KBM-7 (cell line): ENCODE measurements at places on chromosomes 1 and 21.

DNA sequence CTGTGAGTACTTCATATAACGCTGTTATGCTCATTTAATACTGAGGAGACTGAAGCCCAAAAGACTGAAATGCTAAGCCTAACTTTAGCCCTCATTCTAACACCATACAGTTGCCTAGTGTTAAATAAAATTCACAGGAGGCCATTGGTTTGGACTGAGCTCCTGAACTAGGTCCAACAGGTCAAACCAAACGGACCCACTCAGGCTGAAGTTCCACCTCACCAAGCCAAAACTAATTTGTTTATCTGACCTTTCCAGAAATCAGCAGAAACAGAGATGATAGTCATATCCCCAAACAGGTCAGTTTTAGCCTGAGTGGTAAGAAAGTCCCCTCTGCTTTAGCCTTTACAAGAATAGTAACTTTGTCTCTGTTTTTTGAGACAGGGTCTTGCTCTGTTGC, 311.3 kb upstream of the ZP4 start:
- no peak for DNase-seq

- DNase-seq: peak; percentile 75
Observed at GRCh38 chr1:117664314-117664713, 58.5 kb downstream of the TENT5C start.

- no peak for DNase-seq
Observed at GRCh38 chr1:54742282-54742681, 22.0 kb downstream of the PARS2 start.

GRCh38 chr1:231581859-231582258, 44.7 kb upstream of the DISC1 start:
- no peak for DNase-seq

DNA sequence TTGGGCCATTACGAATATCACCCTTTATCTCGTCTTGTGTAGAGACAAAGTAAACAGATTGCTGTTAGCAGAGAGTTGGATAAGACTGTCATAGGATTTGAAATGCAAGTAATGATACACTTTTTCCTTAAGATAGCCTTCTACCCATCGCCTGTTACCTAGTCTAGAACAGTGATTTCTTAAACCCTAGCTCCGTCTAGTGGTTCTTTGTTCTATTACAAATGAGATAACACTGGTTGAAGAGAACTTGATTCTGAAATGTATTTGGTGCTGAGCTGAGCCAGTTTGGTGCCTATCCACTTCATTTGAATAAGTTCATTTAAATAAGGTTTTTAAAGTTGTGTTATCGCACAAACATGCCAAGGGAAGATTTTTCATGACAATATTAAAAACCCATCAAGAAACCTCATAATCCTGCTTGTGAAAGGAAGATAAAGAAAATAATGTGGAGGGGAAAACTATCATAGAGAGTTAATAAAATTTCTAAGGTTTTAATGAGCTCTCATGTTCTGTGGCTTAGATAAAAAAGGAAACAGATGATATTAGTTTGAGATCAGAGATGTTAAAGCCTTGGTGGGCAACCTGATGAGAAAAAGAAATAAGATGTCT, 1.5 kb upstream of the KCNH1 start:
- peak; percentile 53 for DNase-seq

DNA sequence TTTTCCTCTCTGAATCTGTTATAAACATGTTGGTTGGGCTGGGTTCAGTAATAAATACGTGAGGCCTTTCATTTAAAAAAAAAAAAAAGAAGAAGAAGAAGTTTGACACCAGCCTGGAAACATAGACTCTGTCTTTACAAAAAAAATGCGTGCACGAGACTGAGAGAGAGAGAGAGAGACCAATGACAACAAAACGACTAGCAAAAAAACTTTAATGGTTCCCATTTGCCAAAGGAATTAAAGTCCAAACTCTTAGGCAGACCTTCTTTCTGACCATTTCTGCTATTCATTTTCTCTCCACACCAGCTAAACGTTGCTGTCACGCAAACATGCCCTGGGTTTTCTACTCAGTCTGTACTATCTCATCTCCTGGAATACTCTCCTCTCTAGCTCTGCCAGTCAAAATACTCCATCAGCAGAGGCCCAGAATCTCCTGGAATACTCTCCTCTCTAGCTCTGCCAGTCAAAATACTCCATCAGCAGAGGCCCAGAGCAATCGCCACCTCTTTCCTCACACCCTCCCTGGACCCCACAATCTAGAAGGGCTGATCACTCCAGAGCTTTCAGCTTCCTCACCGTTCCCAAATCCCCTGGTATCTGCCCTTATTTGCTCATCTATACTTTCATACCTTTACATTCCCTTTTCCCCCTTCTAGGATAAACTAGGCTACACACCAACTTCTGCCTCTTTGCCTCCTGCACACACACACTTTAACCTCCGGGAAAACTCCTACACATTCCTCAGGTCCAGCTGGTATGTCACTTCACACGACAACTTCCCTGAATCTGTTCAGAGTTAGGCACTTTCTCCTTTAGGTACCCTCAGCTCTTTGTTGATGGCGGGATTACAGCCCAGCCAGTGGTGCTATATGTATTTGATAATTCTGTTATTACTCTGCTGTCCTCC, 100.0 kb downstream of the CDC7 start:
- no peak for DNase-seq

GRCh38 chr1:101592845-101593244, 356.0 kb downstream of the S1PR1 start:
- no peak for DNase-seq

DNA sequence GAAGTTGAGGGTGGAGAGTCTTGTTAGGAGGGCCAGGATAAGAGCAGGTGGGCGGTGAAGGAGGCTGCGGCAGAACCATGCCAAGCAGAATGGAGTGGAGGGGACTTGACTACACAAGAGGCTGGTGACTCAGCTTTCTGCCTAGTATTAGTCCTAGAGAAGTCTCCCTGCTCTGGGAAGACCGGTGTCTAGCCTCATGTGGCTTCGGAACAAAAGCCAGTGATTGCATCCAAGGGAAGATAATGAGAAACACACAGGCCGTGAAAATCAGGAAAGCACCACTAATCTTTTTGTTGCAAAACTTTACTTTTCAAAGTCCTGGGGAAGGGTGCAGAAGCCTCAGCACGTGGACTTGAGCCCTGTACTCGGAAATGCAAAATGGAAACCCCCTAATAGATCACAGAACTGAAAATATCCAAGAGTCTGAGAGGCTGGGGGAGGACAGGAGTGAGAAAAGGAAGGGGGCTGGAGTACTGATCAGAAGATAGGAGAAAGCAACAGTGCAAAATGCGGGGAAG, 31.4 kb downstream of the DDR2 start:
- DNase-seq: no peak

DNA sequence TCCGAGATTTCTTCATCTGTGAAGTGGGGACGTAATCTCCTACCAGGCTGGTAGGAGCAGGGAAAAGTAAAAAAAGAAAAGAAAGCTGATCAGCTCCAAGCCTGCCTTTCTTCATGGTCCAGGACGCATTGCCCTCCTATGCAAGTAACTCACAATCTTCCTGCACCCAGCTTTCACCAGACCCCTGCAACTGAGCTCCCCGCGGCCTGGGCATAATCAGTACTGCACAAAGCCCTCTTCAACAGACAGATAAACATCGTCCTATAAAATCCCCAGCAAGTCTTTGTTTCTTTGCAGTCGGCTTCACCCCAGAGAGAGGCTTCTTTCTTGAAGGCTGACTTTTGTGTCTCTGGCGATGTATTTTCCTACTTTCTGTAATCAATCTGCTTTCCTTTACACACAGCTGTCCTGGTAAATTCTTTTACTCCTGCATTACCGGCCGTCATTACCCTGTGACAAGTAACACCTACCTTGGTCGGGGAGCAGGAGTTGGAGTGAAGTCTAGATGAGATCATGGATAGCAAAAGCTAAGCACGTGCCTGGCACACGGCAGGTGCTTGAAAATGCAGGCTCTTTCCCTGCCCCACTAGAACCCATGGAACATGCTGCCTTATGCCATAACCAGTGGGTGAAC, 8.3 kb downstream of the PADI1 start:
- no peak for DNase-seq

- no peak for DNase-seq
Observed at GRCh38 chr1:241603731-241604245, 36.4 kb downstream of the CHML start.

DNA sequence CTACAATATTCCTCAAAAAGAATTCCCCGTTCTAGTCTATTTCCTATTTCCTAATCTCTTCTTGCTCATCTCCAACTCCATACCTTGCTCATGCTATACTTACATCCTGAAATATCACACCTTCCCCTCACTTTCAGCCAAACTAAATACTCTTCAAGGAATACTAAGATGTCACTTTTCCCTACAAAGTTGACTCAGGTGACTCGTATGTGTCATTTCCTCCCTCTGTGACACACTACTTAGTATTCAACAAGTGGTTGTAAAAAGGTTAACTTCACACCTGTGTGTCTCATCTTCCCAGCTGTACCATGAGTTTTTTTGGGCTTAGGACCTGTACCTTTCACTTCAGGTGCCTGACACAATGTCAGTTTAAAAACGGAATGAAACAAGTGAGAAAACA, 81.9 kb upstream of the LBR start:
- DNase-seq: no peak

DNA sequence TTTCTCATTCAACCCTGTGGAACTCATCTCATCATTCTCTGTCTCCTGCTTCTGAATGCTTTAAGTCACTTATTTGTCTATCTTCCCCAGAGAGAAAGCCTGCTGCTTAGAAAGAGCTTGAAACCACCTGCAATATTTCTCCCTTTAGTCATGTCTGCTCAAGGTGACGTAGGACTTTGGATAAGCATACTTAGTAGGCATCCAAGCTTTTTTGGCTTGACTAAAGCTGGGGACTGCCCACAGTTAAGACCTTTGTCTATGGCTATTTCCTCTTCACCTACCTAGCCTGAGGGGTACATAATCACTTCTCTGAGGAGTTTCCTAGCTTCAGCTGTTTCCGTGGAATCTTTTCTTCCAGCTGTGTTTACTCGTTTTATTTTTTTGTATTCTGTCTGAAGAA, 665.8 kb upstream of the CAMK1G start:
- no peak for DNase-seq

GRCh38 chr1:188668083-188668482, 1809.6 kb downstream of the BRINP3 start:
- DNase-seq: no peak

DNA sequence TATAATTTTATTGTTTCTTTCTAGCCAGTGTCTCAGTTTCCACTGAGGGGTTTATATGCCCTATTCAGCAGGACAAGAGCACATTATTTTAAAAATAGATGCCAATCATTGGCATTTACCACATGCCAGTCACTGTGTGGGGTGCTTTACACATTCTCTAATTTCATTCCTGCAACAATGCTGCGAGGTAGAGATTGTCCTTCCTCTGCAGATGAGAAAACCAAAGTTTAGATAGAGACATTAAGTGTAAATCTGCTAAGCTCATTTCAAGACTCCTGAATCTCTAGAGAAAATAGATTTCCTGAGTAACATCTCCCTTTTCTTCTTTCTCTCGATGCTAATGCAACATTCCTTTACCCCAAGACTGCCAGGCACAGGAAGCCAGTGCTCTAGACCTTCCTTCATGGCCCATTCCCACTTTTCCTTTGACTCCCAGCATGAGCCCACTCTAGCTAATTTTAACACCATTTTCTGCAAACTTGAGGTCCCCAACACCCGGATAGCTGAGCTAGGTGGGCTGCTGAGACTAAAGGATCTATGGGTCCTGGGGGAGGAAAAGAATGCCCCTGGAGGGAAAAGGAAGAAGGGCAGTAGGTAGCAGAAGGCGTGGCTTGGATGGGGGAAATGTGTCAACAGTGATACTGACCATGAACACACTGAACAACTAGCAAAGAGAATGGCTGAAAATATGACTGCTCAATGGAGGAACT, 50.0 kb downstream of the SH3GLB1 start:
- DNase-seq: no peak

- no peak for DNase-seq
Observed at GRCh38 chr1:27267153-27267552, 32.7 kb downstream of the WDTC1 start.

- DNase-seq: no peak
Observed at GRCh38 chr1:235391874-235392273, 24.6 kb downstream of the TBCE start.

GRCh38 chr21:42495765-42496119, 282 bp downstream of the RSPH1 start:
- no peak for DNase-seq

GRCh38 chr1:17984583-17984982, 123.0 kb upstream of the IGSF21 start:
- peak; percentile 27 for DNase-seq

- DNase-seq: peak; percentile 70
Observed at GRCh38 chr1:43274125-43274803, 4.5 kb downstream of the TMEM125 start.

GRCh38 chr21:26798856-26799751, 46.1 kb downstream of the ADAMTS1 start:
- DNase-seq: no peak

GRCh38 chr1:110347182-110347893, 8.2 kb downstream of the RBM15 start:
- no peak for DNase-seq

- DNase-seq: peak; percentile 35
Observed at GRCh38 chr1:179599623-179600249, 8.1 kb downstream of the TDRD5 start.

DNA sequence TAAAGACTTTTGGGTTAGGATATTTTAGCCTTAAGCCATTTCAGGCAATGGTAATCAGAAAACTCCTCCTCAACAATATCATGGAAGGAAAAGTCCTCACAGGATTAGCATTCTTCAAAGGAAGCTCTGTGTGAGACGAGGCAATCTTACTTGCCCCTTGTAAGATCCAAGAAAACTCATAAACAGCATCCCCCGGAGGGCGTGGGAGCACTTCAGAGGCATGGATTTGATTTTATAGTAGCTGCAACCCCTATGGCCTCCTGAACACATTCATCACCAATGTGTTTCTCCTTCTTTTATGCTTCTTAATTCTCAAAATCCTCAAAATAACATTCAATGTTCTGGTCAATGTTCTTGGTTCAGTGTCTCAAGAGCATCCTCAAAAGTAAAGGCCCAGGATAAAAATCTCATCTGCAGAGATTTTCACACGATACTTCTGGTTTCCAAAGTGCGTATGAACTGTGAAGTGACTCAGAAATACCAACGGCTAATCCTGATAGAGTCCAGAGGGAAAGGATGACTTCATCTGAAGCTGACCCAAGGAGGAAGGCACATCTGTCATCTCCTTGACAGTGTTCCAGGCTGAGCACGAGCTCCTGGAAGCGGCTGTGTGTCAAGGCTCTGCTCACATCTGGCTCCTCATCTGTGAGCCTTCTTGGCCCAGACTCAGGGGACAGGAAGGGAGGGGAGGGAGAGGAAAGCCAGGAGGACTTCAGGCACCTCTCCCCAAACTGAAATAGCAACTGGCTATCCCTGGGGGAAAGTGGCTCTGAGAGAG, 49.3 kb upstream of the PSEN2 start:
- DNase-seq: no peak
